Fibroblast of skin of scalp (primary cell): ENCODE measurements at places on chromosomes 12 and 14.

DNA sequence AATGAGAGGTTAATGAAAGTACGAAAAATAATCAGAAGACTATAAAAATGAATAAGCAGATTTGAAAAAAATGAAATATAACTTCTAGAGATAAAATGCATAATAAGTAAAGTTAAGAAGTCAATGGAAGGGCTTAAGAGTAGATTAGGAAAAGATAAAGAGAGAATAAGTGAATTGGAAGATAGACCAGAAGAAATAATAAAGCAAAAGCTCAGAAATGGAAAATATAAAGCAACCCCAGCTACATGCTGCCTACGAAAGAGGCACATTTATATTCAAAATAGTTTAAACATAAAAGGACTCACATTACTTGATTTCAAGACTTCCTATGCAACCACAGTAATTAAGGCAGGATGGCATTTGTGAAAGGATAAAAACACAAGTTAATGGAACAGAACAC is 19.9 kb downstream of the ZNF605 start:
- no peak for DNase-seq

- peak; percentile 83 for DNase-seq
Measured at GRCh38 chr12:27474344-27474743, 27.8 kb downstream of the SMCO2 start.

- peak; percentile 41 for DNase-seq
Measured at GRCh38 chr14:54291491-54292191, 105.2 kb upstream of the CDKN3 start.

GRCh38 chr14:94042433-94043091 is 16.4 kb downstream of the OTUB2 start:
- no peak for DNase-seq

- DNase-seq = no peak
Measured at GRCh38 chr12:89314060-89314761, 38.1 kb downstream of the DUSP6 start.

DNA sequence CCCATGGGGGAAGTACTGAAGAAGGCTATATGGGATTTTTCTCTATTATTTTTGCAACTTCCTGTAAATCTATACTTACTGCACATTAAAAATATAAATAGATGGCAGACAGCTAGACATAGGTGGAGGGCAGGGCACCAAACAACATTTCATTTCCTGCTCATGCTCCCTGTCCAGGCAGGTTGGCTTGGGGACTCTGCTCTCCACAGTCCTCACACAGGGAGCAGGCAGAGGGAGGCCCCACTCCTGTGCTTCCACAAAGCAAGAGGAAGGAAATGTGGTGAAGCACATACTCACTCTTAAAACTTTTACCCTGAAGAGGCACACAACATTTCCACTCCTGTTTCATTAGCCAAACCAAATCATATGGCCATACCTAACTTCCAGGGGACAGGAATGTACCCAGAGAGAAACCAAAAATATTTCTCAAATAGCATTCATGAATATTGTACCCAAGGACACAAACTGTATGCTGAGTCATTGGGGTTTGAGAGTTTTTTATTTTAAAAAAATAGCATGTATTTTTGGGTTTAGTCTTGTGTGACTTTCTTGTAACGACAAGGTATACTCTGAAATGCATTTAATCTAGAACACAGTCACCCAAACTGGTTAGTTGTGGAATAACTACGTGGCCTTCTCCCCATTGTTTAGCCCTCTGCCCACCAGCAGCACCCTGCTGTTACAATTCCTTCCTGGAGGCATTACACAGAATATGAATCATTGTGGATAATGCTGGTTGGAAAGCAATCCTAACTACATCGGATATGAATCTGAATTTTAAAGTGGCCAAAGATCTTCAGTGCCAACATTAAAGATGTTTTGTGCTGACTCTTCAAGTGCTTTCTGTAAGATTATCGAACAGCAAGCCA is 40.9 kb downstream of the RTN1 start:
- DNase-seq = peak; percentile 50

- DNase-seq = peak; percentile 28
Measured at GRCh38 chr12:94026596-94026995, 121.8 kb upstream of the PLXNC1 start.

DNA sequence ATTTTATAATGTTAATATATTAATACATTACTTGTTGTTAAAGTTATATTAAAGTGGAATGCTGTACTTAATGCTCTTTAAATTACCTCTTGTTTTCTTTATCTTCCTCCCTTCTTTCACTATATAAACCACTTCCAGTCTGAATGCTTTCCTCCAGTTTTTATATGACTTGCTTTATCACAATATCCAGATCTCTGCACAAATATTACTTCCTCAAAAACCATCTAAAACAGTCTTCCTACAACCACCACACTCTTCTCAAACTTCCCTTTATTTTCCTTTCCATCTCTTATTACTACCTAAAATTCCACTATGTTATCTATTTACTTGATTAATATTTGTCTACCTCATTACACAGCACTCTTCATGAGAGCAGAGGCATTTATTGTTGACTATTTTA is 956.6 kb downstream of the LRFN5 start:
- no peak for DNase-seq

DNA sequence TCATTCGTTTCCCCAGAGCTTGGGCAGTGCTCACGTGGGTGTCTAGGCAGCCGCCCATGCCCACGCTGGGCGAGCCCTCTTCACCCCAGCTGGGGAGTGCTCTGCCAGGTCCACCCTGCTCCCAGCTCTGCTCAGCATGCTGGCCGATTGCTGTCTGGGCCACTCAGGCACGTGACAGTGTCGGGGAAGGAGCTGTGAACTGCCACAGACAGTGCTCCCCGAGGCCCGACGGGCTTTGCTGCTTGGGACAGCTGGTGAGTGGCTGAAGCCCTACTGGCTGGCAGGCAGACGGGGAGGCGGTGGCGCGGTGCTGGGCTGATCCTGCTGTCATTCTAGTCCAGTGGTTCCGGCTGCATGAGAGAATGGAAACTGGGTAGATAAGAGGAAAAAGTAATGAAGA is 15.8 kb downstream of the NOC4L start:
- no peak for DNase-seq

GRCh38 chr12:113271853-113272561 is 50.7 kb downstream of the TPCN1 start:
- peak; percentile 82 for DNase-seq

GRCh38 chr12:57238854-57239554 is 9.5 kb downstream of the SHMT2 start:
- peak; percentile 91 for DNase-seq

GRCh38 chr12:48279601-48280000 is 71.1 kb downstream of the ZNF641 start:
- no peak for DNase-seq

GRCh38 chr12:121025442-121026226 is 9.3 kb upstream of the C12orf43 start:
- DNase-seq = no peak

- DNase-seq = no peak
Measured at GRCh38 chr14:34229140-34229539, 232.9 kb downstream of the SPTSSA start.

DNA sequence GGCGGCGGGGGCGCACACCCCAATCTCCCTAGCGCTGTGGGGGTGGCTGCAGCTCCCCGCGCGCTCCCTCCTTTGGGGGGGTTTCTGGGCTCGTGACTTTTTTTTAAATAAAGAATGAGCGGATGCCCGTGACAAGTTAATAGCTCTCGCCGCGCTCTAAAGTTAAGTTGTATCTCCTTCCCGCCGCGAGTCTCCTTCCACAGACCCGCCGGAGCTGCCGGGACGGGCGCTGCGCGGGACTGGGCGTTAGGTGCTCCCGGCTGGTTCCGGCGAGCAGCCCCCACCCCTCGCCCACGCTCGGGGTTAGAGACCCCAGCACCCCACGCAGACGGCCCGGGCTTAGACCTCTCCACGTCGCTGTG is 82.6 kb upstream of the HMGA2 start:
- DNase-seq = no peak

DNA sequence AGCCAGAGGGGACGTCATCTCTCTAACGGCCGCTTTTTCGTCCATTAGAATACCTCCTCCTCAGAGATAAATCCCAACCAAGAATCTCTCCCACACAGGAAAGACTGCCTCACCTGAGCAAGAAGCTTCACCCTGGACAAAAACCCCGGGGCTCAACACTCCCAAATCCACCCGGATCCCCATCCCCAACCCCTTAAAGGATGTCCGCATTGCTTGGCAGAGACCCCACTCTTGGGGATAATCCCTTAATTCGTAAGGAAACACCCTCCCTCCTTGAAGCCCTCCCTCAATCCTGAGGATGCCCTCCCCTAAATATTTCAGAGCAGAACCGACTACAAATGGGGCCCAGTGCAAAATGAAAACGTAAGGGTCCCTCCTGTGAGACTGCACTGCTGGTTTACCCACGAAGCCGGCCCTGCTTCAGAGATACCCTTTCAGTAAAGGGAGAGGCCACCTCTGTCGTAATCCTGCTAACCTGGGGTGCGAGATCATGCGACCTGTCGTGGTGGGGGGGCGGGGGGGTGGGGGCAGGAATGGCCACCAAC is 655 bp upstream of the DYNLL1 start:
- DNase-seq = no peak

- DNase-seq = no peak
Measured at GRCh38 chr12:54489857-54490256, 7.7 kb upstream of the NCKAP1L start.

GRCh38 chr12:121575952-121576625 is 4.7 kb downstream of the KDM2B start:
- DNase-seq = peak; percentile 51

DNA sequence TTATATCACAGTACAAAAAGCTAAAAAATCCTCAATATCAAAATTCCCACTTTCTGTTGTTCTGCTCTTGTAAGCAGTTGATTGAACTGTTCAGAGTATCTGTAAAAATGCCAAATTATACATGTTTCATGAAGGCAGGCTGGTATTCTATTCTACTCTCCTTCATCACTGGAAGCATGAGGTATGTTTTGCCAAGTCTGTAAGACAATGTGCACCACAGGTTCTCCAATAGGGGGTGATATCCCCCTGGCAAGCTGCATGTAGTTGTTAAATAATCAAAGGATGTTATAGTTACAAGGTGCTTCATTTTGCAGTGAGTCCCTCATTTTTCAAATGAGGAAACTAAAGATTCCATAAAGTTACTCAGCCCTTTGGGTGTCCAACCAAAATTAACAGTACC is 15.1 kb upstream of the NEK9 start:
- DNase-seq = peak; percentile 40

- peak; percentile 94 for DNase-seq
Measured at GRCh38 chr12:122064780-122065588, 13.6 kb upstream of the MLXIP start.

DNA sequence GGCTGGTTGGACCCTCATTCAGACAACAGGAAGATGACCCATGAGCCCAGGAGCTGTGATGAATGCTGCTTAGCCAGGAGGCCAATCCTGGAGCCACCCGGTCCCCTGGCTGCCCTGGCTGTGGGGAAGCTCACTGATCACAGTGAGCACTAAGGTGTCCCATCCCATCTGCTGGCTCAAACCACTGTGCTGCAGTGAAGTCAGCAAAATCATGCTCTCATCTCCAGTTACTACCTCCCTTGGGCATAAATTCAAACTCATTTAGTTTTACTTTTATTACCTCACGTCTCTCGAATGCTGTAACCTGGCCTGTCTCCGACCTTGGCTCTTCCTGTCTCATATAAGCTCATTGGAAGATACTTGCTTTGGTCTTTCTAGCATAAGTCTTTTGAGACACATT is 112.4 kb downstream of the APAF1 start:
- no peak for DNase-seq

DNA sequence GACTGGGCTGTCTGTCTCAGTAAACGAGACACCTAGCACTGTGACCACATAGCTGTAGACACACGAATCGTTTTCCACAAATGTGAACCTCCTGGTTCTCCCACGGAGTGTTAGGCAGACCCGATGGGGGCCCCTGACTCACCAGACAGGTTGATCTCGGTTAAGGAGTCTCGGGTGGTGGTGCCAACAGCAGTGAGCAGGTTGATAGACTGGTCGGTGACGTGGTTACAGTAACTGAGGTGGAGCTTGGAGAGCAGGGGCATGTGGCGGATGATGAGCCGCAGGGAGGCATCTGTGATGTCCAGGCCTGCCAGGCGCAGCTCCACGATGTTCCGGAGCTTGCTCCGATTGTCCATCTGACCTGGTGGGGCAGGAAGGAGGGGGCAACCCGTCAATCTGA is 39.8 kb downstream of the RNF34 start:
- DNase-seq = no peak

GRCh38 chr14:75222208-75222701 is 45.8 kb upstream of the TMED10 start:
- peak; percentile 79 for DNase-seq

DNA sequence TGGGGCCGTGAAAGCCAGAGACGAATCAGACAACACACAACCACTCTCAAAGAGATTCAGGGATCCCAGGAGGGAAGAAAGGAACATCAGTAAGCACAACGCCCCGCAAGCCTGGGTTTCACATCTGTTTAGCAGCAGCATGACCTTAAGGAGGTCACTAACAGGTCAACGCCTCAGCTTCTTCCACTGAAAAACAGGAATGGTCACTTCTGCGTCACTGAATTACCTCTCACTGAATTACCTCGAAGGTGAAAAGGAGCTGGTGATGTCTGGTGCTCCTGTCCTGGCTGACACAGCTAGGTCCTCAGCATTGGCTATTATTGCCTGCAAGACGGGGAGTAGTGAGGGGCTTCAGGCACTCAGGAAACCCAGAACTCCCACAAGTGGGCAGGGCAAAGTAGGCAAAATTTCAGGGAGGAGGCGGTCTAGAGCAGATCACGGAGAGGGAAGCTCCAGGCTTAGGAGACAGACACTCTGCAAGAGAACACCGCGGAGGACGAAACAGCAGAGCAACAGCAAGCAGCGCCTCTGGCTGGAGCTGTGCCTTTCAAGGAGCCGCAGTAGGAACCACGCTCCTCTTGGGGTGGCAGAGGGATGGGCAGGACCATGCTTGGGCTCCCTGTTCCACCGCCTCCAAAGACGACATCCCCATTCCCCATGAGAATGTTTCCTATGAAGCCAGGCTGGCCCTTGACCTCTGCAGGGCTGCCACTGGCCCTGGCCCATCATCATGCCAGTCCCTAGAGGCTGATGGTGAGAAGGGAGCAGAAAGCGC is 108.4 kb downstream of the SINHCAF start:
- no peak for DNase-seq

DNA sequence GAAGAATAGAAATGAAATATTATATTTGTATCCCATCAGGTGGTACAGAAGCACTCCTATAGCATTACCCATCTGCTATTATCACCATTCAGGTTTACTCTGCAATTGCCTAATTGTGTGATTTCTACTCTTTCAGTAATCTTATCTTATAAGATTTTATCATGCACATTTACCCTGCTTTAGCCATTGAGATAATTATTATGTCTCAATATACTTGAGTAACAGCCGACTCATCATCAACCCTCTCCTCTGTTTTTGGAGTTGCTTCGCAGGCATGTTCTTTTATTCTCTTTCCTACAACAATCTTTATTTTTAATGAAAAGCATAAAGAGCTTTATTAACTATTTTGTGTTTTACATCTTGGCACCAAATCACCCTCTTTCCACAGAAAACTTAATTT is 419.9 kb downstream of the LRIG3 start:
- no peak for DNase-seq

DNA sequence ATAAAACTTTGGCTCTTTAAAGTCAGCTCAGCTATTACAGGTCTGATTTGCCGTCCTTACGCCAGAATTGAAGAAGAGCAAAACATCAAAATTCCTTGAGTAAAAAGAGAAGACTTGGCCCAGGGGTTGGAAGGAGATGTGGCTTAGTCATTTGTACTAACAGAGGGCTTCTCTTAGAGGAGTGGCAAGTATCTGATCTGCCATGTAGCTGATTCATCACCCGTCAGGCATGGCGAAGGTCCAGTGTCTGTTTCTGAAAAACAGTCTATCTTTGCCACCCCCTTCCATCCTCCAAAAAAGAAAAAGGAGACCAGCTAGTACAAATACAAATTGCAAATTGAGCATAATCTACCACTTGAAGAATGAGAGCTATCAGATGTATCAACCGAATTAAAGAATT is 91.9 kb downstream of the RAD52 start:
- DNase-seq = peak; percentile 68

- DNase-seq = no peak
Measured at GRCh38 chr12:101493556-101493955, 18.4 kb downstream of the SPIC start.
